ENCODE measurements at places on chromosomes 11 and 22.
A peak's percentile ranks its signal among the peaks of the same experiment; 100 is the strongest.

DNA sequence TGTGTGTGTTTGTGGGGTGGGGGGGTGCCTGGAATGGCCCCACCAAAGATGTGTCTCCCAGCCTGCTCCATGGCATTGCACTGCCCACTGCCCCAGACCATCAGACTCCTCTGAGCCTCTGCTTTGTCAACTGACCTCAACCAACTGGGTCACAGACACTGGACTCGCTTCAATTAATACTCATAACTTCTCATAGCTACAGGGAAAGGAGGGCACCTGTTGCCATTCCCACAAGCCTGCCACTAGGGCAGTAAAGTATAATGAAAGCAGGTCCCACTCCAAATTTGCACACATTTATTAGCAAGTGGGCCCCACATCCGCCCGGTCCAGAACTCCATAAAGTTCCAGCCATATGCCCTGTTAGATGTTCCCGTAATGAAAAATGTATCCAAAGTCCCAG lies 70.5 kb upstream of the PRDM11 start:
- DNase-seq, result no peak

- no peak for DNase-seq
Measured at GRCh38 chr11:120810251-120810650, 213.7 kb upstream of the TBCEL start.

- DNase-seq, result no peak
Measured at GRCh38 chr22:19968450-19968891, 26.9 kb upstream of the TXNRD2 start.

GRCh38 chr11:57668434-57668782 lies 494 bp downstream of the ZDHHC5 start:
- peak; percentile 26 for DNase-seq

DNA sequence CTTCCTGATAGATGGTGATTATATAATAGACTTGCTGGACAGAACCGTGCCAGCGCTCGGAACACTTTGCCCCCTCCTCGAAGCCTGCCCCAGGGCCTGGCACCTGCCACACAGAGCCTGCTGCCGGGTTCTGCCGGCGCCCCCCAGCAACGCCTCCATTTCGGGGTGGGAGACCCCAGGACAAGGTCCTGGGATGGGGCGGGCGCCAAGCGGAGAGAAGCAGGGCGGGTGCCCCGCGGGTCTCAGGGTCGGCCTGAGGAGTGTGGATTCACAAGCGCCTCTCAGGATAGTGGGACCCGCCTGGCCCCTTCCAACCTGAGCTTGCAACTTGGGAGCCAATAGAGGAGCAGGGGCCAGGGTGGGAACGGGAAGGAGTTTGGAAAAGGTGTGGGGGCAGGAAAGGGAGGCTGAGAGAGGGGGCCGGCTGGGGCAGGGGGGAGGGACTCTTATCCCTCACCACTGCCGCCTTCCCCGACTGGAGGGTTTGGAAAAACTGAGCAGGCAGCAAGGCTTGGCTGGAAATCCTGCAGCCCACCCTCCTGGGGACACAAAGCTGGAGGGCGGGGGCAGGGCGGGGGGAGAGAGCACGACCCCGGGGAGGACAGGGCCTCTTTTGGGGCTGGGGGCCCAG lies 3.3 kb upstream of the BCL9L start:
- DNase-seq, result peak; percentile 40

GRCh38 chr11:16434036-16434435 lies 77.7 kb upstream of the SOX6 start:
- no peak for DNase-seq

DNA sequence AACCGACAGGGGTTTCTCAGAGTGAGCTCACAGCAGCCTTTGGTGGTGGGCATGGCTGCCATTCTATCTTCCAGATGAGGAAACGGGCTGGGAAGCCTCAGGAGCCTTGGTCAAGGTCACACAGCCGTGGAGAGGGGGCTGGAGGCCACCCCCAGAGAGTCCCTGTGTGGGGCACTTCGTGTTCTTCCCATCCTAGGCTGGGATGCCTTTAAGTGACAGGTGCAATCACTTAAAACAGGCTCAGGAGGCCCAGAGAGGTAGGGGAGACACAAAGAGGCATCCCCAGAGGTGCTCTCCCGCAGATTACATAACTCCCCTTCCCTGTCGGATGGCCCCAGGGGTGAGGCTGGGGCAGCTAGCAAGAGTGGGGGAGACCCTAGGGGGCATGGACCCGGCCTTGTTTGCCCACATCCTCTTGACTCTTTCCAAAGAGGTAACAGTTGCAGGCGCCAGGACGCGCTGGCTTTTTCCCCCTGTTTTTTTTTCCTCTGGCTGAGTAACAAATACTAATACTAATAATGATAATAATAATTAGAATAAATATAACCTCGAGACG lies 17.5 kb upstream of the SHISAL1 start:
- no peak for DNase-seq

DNA sequence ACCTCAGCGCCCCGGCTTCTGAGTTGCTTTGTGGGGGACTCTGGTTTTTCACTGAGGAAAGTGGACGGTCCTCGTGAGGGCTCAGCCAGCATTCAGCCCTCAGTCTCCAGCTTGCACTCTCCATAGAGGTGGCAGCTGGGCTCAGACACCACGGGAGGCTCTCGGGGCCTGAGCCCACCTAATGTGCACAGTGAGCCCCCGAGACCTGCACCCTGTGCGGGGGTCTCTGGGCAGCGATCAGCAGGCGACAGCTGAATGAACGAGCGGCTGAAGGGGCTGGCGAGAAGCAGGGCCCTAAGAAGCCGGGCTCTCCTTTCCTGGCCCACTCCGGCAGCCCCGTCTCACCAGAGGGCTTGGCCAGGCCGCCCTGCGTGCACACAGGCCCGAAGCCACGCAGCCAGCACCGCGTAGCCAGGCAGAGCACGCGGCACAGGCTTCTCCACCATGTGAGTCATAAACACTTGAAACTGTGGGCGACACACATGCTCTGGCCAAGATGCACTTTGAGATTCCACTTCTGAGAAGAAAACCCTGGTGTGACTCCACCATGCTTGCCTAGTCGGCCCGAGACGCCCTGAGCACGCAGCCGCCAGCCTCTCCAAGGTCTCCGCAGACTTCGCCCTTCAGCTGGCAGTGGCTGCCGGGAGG lies 28.0 kb downstream of the TOLLIP start:
- DNase-seq, result no peak

GRCh38 chr11:9049959-9050358 lies 41.4 kb downstream of the SCUBE2 start:
- DNase-seq, result no peak

- DNase-seq, result no peak
Measured at GRCh38 chr11:65156256-65156655, 13.8 kb upstream of the SPDYC start.

- peak; percentile 46 for DNase-seq
Measured at GRCh38 chr22:31347251-31348008, 1.3 kb upstream of the PATZ1 start.

DNA sequence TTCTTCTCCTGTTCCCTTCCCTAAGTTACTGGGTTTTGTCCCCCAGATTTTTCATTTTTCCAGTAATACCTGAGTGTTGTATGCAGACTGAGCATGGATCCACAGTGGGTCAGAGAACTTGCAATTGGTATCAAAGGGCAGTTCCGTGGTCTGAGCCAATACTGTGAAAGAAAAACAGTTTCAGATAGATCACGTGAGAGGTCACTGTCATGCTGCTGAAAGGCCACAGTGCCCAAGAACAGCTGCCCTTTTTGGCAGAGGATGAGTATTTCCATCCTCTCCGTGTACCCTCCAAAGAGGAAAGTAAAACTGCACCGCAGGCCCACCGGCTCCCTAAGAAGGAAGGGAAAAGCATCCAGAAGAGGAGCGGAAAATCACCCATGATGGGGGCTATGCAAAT lies 73.0 kb upstream of the TBCEL start:
- no peak for DNase-seq

- no peak for DNase-seq
Measured at GRCh38 chr11:47148903-47149531, 27.7 kb downstream of the ARFGAP2 start.

GRCh38 chr11:46305295-46305694 lies 27.8 kb downstream of the CREB3L1 start:
- DNase-seq, result no peak

GRCh38 chr11:127632546-127632945 lies 632.0 kb upstream of the KIRREL3 start:
- no peak for DNase-seq

- no peak for DNase-seq
Measured at GRCh38 chr22:45310977-45311531, 1.3 kb downstream of the FAM118A start.

DNA sequence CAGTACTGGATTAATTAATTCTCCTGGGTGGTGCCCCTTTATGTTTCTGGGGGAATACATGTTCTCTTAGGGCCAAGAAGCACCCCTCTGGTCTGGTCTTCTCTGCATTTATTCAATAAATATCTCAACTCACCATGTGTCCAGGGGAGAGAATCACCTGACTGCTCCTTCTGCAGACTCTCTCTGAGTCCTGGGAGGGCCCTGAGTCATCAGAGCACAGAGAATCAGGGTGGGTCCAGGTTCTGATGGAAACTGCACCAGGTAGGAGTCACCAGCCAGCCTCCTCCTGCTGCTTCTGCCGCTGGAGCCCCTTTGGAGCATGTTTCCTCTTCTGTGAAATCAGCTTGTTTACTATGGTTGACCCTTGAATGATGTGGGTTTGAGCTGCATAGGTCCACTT lies 107.7 kb upstream of the PLET1 start:
- DNase-seq, result no peak

GRCh38 chr22:29032584-29032983 lies 29.0 kb downstream of the C22orf31 start:
- no peak for DNase-seq

DNA sequence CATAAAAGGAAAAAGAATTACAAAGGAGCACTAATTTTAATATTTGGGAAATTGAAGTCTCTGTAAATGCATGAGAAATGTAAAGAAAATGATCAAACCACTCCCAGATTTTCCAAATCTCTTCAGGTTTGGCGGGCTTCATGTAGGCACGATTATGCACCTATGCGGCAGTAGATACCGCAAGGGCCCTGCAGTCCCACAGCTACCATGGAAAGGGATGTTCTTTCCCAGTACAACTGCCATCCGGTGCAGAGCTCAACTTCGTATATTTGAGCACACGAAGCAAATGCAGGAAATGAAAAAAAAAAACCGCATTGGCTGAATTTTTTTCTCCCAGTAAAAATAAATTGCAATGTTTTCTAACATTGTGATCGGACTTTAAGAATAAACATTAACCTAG lies 1.4 kb downstream of the SLC17A6 start:
- DNase-seq, result no peak

GRCh38 chr11:65661599-65662246 lies 993 bp downstream of the RELA start:
- no peak for DNase-seq
